Activated CD4-positive, CD25-positive, alpha-beta regulatory T cell treated with anti-CD3 and anti-CD28 coated beads, Interleukin-2, amount 50 U/mL, for 72 hours (primary cell): ENCODE measurements at places on chromosomes 12 and 14.

DNA sequence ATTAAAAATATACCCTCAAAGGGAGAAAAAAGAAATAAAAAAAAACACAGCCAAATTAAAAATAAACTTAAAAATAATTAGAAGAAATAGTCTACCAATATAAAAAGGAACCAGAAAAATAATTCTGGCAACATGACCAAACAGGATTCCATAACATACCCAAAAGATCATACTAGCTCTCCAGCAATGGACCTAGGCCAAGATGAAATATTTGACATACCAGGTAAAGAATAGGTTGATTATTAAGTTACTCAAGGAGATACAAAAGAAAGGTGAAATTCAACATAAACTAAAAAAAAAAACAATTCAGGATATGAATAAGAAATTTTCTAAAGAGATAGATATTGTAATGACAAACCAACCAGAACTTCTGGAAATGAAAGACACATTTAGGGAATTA lies 121.3 kb upstream of the SCAF11 start:
- DNase-seq, result no peak

- peak; percentile 85 for DNase-seq
Measured at GRCh38 chr14:32201193-32201815, 541 bp upstream of the RNU6-7 start.

GRCh38 chr12:6754411-6754810 lies 1.5 kb upstream of the MLF2 start:
- DNase-seq, result no peak

GRCh38 chr12:25833657-25834056 lies 124.8 kb upstream of the RASSF8 start:
- no peak for DNase-seq

- DNase-seq, result no peak
Measured at GRCh38 chr12:121787063-121788025, 6.1 kb downstream of the RHOF start.

DNA sequence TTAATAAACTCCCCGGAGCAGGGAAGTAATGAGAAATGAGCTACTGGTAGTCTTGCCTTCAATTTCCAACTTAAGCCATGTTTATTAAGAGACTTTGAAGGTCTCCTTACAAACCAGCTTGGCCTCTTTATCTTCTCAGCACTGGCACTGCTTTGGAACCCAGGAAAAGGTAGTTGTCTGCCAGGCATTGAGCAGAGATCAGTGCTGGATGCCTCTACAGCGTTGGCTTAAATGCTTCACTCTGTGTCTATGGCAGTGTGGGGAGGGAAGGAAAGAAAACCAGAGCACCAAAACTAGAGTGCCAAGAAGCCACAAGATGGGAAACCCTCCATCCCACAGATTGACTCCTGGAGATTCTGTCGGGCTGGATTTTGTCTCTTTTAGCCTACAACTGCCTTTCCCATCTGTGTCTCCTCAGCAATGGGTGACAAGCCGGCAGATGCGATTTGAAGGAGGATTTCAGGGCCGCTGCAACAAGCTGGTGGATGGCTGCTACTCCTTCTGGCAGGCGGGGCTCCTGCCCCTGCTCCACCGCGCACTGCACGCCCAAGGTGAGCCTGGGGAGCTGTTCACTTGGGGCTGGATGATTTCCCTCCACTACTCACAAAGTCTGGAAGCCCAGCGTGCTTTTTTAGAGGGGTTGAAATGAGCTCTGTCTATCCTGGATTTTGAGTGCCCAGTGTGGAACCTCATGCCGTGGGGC lies 57.3 kb downstream of the FNTB start:
- no peak for DNase-seq

- DNase-seq, result no peak
Measured at GRCh38 chr14:102971314-102971713, 48.9 kb downstream of the AMN start.

DNA sequence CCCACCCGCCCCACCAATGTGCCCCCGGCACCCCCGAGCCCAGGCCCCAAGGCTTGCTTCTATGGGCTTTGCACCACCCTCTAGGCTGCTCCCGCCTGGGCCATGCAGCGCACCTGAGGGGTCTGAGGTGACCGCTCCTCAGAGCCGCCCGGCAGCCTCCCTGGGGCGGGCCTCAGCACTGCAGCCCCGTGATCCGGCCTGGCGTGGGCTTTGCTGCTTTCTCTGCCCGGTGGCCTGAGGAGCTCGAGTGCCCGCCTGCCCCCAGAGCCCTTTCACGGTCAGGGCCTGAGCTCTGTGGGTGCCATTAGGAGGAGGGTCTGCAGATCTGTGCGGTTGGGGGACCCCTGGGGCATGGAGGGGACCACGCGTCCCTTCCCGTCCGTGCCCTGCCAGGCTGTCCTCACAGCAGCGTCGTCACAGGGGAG lies 6.2 kb downstream of the MTA1 start:
- DNase-seq, result no peak

- no peak for DNase-seq
Measured at GRCh38 chr12:30847259-30847658, 79.3 kb upstream of the TSPAN11 start.

GRCh38 chr14:65361920-65362319 lies 50.6 kb upstream of the FUT8 start:
- no peak for DNase-seq

GRCh38 chr14:104521816-104522745 lies 57.5 kb upstream of the C14orf180 start:
- no peak for DNase-seq

- no peak for DNase-seq
Measured at GRCh38 chr12:114402084-114402717, 3.7 kb downstream of the TBX5 start.

DNA sequence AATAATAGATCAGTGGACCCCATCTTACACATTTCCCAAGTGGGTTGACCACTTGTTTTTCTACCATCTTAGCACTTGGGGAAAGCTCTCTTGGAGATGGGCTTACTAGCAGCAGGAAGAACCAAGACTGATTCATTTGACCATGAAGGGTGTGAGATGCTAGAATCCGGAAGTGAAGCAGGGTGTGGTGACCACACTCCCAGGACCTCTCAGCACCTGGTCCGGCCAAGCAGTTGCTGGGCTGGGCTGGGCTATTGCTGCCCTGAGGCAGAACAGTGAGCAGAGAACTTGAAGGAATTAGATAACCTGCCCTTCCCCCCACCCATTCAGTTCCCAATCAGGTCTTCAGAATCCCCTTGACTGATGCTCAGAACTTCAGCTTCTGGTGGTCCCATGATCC lies 24.4 kb downstream of the ADCY6 start:
- no peak for DNase-seq

DNA sequence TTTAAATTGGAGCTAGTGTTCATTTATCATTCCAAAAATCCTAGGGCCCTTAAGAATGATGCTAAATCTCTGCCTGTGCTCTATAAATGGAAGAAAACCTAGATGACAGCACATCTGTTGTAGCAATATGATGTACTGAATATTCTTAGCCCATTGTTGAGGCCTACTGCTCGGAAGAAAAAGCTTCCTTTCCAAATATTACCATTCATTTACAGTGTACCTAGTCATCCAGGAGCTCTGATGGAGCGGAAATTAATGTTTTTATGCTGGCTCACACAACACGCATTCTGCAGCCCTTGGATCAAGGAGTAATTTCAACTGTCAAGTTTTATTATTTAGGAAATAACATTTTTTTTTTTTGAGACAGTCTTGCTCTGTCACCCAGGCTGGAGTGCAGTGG lies 77.4 kb downstream of the EML1 start:
- DNase-seq, result no peak

GRCh38 chr12:13864081-13864673 lies 117.2 kb downstream of the GRIN2B start:
- DNase-seq, result peak; percentile 58

GRCh38 chr14:52049721-52050588 lies 18.9 kb downstream of the NID2 start:
- DNase-seq, result no peak

DNA sequence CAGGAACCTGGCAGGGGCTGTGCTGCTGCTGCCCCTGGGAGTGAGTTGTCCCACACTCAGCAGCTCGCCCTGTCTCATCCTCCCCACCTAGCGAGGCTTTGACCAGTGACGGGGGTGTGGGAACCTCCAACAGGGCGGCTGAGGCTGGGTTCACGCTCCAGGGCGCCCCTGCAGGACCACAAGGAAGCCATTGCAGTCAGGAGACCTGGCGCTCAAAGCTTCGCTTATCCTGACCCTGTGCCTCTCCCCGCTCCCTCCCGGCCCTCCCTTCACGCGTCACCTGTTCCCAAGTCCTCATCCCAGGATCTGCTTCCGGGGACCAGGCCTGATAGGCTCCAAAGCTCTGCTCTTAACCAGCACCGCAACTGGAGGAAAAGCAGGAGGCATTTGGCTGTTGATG lies 272.0 kb upstream of the SFSWAP start:
- DNase-seq, result no peak

GRCh38 chr12:58795825-58796224 lies 124.5 kb downstream of the LRIG3 start:
- no peak for DNase-seq

DNA sequence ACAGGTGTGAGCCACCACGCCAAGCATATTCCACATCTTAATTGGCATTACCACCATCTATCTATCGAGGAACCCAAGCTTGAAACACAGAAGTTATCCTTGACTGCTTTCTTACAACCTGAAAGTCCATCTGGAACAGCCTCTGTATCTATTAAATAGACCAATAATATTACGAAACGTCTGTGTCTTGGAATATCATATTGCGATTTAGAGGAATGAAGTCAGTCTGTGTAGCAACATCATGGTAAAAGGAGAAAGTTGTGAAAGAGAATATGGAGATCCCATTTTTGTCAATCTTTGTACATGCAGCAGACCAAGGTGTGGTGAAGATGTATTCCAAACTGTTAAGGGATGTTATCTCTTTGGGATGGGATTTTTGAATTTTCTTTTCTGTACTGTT lies 25.8 kb upstream of the MAX start:
- DNase-seq, result no peak

- DNase-seq, result no peak
Measured at GRCh38 chr14:77498984-77499527, 440 bp upstream of the ISM2 start.

DNA sequence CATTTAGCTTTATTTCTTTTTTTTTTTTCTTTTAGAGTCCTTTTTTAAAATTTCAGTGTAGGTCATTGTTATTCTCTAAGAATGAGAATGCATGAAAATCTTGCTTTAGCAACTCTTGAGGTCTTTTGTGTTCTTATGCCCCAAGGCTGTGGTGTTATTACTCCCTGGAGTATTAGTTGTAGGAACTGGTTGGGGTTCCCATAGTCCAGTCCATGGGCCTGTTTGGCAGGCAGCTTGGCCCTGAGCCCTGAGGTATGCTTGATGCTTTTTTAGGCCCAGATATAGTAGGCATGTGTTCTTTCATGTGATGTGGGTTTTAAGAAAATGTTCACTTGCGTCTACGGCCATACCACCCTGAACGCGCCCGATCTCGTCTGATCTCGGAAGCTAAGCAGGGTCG lies 1.6 kb downstream of the FAM234B start:
- DNase-seq, result no peak

DNA sequence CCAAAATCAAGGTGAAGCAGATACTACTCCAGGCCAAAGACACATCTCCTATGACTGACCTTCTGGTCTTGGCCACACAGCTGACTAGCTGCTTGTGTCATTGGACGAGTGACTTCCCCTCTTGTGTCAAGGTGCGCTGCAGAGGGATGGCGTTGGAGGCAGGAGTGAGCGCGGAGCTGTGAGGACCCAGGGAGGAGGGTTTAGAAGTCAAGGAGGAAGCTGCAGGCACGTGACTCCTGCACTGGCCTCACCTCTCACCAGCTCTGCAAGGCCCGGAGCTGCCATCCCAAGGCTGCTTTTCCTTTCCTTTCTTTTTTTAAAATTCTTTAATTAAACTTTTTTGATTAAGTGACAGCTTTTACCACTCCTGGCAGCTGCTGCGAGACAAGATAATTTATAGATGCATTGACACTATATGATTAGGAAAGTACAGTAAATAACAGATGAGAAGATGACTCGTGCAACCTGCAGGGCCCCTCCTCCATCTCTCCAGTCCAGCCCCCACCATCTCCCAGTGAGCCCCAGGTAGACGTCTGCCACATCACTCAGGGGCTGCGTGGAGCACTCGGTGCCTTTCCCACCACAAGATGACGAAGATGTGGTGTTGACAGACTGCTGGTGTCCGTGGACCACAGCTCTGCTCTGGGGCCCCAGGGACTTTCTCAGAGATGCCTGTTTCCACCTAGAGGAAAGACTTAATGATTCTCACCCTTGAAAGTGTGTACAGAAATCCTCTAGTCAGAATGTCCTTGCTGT lies 350.6 kb downstream of the CACNA1C start:
- no peak for DNase-seq

DNA sequence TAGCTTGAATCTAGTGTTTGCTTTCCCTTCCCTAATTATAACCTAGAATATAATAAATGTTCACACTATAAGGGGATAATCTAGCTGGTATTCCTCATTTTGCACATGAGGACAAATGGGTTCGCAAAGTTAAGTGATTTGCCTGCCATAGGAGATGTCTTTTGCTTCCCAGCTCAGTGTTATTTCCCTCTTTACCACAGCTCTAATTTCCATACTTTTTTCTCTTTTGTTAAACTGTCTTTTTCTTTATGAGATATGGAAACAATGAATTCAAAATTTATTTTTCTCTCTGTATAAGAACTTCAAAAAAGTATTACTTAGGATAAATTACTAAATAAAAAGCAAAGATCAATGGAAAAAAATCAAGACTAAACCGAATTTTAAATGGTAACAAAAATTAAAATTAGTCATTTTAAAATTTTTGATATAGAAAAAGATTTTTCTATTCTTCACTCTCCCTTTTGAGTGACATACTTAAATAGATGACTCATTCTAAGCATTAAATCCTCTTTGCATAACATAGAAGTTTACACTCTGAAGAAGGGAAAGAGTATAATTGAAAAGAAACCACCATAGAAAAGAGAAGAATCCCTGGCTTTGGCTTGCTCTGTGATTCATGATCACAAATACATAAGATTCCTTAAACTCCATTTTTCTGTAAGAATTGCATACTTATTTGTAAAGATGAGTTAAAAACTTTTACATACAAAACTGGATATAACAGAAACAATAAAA lies 97.3 kb downstream of the INSM2 start:
- DNase-seq, result no peak

- no peak for DNase-seq
Measured at GRCh38 chr14:94598816-94599655, 13.2 kb upstream of the SERPINA3 start.

- DNase-seq, result no peak
Measured at GRCh38 chr14:85475113-85475512, 54.8 kb upstream of the FLRT2 start.

DNA sequence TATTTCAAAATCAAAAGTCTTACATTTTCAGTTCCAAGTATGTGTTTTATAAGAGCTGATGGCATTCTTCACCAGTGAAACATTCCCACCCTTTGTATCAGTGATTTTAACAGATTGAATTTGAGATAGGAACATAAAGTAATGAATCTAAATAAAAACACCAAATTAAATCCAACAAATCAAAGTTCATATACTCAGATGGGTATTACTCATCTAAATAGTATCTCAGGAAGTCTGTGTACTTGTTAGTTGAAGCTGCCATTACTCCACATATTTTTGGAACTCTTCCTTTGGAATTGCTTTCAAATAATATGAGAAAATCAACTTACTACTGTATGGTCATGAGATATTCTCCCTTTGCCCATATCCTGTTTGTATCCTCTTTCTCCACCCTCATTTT lies 89.1 kb downstream of the MIA2 start:
- DNase-seq, result no peak

GRCh38 chr14:96847451-96847850 lies 50.3 kb downstream of the VRK1 start:
- DNase-seq, result no peak
